Choroid plexus epithelial cell (primary cell): ENCODE measurements at places on chromosomes 12 and 14.

- DNase-seq: peak; percentile 75
Observed at GRCh38 chr12:30630076-30630978, 65.3 kb downstream of the IPO8 start.

GRCh38 chr14:104876251-104876699 lies 11.2 kb downstream of the CEP170B start:
- peak; percentile 42 for DNase-seq

- no peak for DNase-seq
Observed at GRCh38 chr14:71907793-71908515, 24.3 kb upstream of the RGS6 start.

GRCh38 chr14:105026033-105026785 lies 5.3 kb upstream of the CDCA4 start:
- DNase-seq: peak; percentile 68

GRCh38 chr14:68245146-68246073 lies 425.8 kb downstream of the RAD51B start:
- DNase-seq: peak; percentile 92

- DNase-seq: no peak
Observed at GRCh38 chr12:6257007-6257406, 53.5 kb upstream of the PLEKHG6 start.

DNA sequence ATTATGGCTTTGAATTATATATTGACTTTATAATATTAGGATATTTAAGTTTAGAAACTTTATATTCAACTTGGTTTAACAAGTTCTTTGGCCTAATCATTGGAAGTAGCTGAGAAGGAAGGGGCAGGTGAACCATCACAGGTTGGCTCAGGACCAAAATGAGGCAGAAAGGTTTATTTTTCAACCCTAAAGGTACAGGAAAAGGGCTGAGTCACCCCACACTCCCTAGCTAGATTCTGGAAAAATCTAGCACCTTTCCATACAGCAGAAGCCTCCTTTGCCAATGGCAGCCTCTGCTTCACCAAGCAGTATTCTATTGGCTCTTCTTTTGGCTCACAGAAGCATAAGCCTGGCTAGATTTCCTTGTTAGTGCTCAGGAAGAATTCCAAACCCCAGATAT lies 19.3 kb upstream of the MED6 start:
- no peak for DNase-seq

GRCh38 chr12:40819436-40820108 lies 127.3 kb downstream of the CNTN1 start:
- no peak for DNase-seq

- peak; percentile 44 for DNase-seq
Observed at GRCh38 chr14:69092840-69093422, 60.0 kb downstream of the DCAF5 start.

DNA sequence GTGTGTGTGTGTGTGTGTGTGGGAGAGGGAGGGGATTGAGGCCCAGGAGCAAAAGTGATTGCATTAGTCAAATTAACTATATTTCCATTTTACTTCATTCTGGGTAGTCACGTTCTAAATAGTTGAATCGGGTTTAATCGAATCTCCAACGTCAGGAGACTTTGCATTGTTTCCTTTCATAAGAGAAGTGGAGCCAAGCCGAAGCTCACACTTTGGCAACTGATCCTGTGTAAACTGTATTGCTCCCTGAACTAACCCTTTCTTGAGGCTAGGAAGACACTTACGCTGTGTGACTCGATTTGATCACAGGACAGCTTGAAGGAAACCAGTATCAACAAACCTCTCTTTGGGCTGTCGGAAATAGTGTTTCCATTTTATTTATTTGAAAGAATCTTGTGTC lies 363.4 kb upstream of the ATP2B1 start:
- no peak for DNase-seq

DNA sequence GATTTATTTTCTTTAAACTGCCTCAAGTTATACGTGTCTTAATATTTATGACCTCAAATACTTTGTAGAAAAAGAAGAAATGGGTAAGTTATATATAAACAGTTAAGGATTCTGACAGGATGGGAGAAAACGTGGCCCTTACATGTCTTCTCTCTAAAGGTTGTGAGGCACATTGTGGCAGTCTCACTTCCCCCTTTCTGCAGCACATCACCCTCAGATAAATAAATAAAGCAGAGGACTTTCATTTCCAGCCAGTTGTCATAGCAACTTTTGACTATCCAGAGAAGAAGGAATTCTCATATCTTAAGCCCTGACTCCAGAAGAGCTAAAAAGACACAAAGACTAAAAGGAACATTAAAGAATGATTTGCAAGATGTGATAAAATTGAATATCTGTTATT lies 28.8 kb upstream of the CEP83 start:
- peak; percentile 28 for DNase-seq

DNA sequence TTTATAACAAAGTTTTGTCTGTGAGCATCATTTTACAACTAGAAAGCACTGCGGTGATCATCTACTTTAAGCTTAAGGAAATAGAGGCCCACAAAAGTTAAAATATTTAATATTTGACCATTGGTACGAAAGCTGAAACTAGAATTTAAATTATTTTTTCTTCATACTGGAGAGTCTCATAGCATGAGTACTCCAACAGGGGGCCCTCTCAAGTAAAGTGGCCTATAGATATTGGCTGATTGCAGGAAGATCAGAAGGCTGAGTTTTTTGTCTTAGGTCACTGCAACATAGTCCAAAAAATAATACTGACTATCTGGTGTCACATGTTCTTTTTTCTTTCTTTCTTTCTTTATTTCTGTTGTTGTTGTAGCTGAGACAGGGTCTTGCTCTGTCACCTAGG lies 75.3 kb upstream of the ZDHHC17 start:
- DNase-seq: peak; percentile 42

- DNase-seq: no peak
Observed at GRCh38 chr14:59107819-59108218, 80.6 kb upstream of the DAAM1 start.

DNA sequence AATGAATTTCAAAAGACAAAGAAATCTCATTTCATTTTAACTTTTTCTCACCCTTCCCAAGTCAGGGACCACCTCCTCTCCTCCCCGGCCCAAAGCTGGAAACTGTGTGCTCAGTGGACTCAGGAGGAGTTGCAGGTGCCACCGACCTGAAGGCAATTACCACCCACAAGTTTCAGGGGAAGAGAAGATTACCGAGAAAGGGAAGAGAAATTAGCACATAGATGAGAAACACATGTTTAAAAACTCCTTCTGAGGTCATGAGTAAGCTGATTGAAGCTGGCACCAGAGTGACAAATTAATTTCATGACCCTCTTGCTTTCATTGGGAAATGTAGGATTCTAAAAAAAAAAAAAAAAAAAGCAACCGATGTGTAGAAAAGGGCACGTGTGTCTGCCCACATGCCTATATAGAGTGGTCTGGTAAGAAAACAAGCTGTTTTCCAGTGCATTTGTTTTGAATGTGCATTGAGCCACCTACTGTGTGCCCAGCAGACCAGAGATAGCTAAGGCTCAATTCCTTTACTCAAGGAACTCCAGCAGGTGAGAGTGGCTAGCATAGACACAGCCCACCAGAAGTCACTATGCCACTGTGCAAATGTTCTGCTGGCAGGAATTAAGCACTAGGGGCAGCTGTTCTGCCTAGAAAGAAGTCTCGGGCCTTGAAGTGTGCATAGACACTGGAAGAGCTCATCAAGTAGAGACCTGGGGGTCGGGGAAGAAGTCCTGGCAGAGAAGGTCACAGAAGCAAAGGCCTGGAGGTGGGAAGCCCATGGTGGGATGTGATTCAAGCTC lies 30.5 kb downstream of the DPF3 start:
- DNase-seq: no peak

DNA sequence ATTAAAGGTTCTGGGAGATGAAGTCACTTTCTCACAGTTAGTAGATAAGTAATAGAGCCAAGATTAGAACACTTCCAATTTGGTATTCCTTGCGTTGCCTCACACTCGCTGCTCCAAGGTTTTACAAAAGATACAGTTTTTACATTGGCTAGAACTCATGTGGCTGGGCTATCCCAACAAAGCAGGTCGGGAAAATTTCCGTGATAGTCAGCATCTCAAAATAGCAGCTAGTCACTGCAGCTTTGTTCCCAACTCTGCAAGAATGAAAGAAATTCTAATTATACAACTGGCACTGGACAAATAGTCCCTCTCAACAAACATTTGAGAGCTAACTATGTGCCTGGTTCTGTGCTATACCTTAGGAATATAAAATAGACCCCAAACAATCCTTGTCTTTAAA lies 24.6 kb upstream of the PPP1R12A start:
- DNase-seq: no peak

- peak; percentile 36 for DNase-seq
Observed at GRCh38 chr14:50363714-50364111, 33.0 kb downstream of the CDKL1 start.

DNA sequence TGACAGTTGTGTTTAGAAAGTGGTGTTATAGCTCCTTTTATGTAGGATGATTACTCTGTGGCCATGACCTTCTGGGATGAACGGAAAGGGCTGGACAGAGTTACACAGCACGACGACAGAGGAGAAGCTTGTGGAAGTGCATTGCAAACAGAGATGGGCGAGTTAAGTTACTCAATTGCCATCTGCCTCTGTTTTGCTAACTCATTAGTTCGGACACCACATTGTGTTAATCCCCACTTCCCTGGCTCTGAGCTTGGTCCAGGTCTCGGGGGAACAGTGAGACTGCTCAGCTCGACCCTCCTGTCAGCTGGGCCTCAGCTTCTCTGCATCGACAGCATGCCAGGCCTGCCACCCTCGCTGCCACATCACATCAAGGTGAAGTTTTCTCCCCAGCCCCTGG lies 408.0 kb downstream of the ZFP36L1 start:
- DNase-seq: no peak

DNA sequence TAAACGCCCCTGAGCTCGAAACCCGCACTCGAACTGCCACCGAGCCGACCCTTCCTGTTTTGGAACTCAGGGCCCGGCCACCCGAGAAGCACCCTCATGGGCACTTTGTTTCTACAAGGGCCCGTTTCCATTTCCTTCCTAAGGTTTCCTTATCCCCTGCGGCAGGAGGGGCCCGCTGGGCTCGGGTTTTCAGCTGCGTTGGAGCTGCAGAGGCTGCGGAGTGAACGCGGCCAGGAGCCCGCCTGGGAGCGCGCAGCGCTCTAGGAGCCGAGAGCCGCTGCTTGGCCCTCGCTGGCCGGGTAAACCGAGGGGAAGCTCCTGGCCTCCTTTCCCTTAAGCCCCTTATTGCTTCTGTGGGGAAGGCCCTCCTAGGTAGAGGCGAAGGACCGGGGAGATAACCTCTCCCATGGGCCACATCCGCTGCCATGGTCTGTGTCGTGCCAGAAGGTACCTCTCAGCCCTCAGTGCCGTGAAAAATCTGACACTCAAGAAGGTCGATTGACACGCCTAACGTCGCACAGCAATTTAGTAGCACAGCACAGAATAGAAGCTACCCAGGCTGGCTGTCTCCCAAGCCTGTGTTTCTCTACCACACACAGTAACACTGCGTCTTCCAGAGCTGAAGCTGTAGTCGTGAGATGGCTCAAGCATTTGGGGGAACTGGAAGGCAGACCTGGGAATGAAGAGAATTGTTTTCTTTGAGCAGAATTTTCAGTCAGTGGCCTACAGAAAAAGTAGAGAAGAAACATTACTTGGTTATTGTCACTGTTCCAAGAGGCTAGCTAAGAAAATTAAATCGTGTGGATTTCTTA lies 12.9 kb upstream of the CALM1 start:
- DNase-seq: peak; percentile 71

GRCh38 chr14:90842726-90843125 lies 26.5 kb upstream of the TTC7B start:
- no peak for DNase-seq

DNA sequence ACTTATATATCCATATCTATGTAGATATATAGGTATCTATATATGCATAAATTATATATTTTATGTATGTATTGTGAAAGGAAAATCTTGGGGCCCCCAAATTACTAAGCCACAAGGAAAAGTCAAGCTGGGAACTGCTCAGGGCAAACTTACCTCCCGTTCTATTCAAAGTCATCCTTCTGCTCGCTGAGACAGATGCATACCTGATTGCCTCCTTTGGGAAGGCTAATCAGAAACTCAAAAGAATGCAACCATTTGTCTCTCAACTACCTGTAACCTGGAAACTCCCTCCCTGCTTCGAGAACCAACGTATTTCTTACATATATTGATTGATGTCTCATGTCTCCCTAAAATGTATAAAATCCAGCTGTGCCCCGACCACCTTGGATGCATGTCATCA lies 58.8 kb upstream of the C14orf132 start:
- no peak for DNase-seq

DNA sequence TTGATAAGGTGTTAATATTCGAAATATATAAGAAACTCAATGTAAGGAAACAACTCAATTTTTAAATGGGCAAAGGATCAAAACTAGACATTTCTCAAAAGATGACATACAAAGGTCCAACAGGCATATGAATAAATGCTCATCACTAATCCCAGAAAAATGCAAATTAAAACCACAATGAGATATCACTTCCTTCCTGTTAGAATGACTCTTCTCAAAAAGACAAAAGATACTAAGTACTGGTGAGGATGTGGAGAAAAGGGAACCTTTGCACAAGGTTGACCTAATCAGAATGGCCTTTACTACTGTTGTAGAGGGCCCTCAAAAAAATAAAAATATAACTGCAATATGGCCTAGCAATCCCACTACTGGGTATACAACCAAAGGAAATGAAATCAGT lies 383.4 kb downstream of the KCNH5 start:
- no peak for DNase-seq

GRCh38 chr14:99571303-99571986 lies 32.6 kb downstream of the CCDC85C start:
- DNase-seq: no peak

GRCh38 chr14:28596391-28596790 lies 170.2 kb upstream of the FOXG1 start:
- peak; percentile 76 for DNase-seq

- DNase-seq: peak; percentile 33
Observed at GRCh38 chr12:65364046-65364445, 85.6 kb downstream of the MSRB3 start.

DNA sequence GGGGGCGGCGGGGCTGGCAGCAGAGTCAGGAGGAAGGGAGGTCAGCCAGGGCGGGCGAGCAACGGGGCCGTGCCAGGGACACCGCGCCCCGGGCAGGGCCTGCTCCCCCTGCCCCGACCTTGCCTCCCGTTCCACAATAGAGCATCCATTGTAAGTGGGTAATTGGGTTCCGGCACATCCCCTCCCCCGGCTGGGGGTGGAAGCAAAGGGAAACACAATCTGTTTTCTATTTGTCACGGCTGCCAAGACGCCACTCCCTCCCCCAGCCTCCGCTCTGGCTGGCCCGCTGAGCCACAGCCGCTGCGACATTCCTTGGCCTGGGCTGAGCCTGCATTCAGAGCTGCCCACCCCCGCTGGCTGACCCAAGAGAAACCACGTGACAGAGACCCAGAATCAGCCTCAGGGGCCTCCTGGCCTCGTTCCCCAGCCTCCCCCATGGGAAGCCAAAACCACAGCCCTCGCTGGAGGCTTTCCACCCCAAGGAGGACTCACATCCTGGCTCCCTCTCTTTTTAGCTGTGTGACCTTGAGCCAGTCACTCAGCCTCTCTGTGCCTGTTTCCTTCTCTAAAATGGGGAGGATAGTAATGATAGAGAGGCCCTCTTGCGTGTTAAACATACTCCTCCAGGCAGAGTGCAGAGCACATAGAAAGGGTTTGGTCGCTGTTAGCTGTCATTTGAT lies 117.6 kb downstream of the SCARB1 start:
- peak; percentile 90 for DNase-seq
